ENCODE measurements at places on chromosomes 3 and 15. TPM values are rescaled to one million over a fixed set of nuclear protein-coding genes. Genes with fewer than 3 reads are reported as not detected.

GNL3 gene
- total RNA-seq, result 82.3 TPM

SEMA6D gene
- not detected for total RNA-seq

- H3K4me1 ChIP-seq, result no peaks in the 10 kb centered on the region
- no peaks in the 10 kb centered on the region for H3K36me3 ChIP-seq
- no peak overlapping the region for H3K4me3 ChIP-seq
These were observed 71.0 kb downstream of the THBS1 start for GRCh38 chr15:39651881-39652280.

- H3K36me3 ChIP-seq, result no peaks in the 10 kb centered on the region
- DNase-seq, result no peak
- peaks cover 32% of the 10 kb centered on the region for H3K27me3 ChIP-seq
- no peaks in the 10 kb centered on the region for H3K4me1 ChIP-seq
- no peak overlapping the region for H3K4me3 ChIP-seq
- H3K27ac ChIP-seq, result no peak overlapping the region
These were observed 37.7 kb upstream of the RAB6B start for GRCh38 chr3:133933097-133934024.

DNA sequence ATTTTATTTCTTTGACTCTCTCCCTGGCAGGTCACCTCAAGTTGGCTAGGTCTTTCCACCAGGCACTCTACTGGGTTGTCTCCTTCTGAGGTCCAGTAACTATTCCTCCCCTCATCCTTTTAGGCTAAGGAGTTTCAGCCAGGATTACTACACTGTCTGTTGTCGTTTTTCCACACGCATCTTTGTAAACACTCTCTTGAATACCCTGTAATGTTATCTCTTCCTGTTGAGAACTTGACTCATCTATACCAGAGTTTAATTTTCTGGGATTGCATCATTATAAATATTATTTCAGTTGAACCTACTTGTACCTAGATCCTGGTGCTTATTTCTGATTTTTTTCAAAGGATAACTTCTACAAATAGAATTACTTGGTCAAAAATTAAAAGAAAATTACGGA is 138.3 kb downstream of the SQOR start:
- H3K27ac ChIP-seq, result no peak overlapping the region
- H3K4me1 ChIP-seq, result no peaks in the 10 kb centered on the region
- H3K27me3 ChIP-seq, result peaks cover 28% of the 10 kb centered on the region
- H3K4me3 ChIP-seq, result no peak overlapping the region

GRCh38 chr15:81000144-81000623 is 539 bp upstream of the TLNRD1 start:
- H3K27me3 ChIP-seq, result no peaks in the 10 kb centered on the region
- no peak for DNase-seq
- peak overlapping the region; percentile 83 for H3K27ac ChIP-seq
- H3K4me3 ChIP-seq, result peak overlapping the region; percentile 76

DNA sequence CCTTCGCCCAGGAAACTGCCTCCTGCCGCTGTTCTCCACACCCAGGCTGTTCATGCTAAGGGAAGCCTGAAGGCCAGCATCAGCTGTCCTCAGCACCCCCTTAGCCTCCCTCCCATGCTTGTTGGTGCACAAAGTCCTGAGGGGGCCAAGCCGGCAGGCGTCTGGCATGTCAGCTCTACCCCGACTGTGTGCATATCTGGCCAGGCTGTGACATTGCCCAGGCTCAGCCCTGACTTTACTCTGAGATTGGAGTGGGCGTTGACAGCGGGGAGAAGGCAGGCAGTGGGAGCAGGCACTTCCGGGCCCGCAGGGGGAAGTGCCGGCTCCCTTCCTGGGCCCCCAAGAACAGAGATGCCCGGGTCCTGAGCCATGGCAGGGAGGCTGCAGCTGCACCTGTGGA is 492.2 kb downstream of the AGBL1 start:
- H3K27me3 ChIP-seq, result peaks cover 5% of the 10 kb centered on the region
- no peaks in the 10 kb centered on the region for H3K4me1 ChIP-seq
- no peak overlapping the region for H3K27ac ChIP-seq
- no peak for DNase-seq
- H3K36me3 ChIP-seq, result no peaks in the 10 kb centered on the region

DNA sequence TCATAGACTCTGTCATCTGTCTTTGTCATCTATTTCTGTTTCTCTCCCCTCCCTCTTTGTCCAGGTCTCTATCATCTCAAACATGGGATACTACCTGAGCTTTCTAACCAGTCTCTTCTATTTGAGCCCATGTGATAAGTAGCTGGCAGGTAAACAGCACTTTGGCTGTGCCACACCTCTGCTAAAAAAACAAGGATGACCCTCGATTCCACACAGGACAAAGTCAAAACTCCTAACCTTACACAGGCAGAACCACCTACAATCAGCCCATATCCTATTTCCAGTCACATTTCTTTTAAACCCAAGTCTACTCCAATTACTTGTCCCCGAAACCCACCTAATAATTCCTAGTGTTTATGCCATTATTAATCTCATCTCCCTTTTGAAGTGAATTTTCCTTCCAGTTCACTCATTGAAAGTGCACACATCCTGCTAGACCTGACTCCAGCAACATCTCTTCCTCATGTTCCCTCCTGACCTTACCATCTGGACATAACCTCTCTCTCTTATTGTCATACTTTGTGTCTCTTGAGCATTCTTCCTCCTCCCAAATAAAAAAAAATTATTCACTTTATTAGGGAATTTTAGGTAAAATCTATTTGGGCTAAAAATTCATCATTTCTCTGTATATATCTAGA is 256.1 kb upstream of the ONECUT1 start:
- no peaks in the 10 kb centered on the region for H3K27me3 ChIP-seq
- H3K4me3 ChIP-seq, result no peak overlapping the region
- DNase-seq, result no peak
- H3K27ac ChIP-seq, result no peak overlapping the region
